ENCODE measurements at places on chromosomes 11 and 22.

DNA sequence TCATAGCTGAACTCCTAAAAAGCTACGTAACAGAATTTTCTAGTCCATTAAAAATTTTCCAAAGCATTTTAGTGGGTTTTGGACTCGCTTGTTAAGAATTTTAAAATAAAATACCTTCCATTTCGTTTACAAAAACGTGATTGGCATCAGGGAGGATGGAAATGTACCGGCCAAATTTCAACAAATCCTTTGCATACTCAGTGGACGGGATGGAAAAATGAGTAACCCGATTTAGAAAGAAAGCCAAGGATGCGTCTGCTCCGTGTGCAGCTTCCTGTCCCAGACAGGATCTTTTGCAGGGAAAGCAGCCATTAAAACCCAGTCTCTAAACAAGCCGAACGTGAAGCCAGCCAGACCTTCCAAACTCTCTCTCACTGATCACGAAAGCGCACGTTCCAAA is 15.6 kb downstream of the TMEM184B start:
- DNase-seq: no peak

DNA sequence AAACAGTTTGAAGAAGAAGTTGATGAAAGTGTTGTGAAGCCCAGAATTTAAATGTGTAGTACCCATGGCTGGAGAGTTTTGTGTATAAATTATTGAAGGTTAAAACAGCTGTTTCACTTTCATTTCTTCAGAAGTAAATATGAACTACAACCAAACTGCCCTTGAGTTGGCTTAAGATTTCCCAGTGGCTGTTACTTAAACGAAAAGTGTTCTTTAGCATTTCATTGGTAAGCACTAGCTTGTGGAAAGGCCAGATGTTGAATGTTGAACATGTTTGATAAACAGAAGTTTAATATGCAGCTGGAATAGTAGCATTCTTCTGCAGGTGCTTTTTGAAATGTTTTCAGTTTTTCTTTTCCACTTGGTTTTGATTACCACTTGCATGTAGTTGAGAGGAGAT is 83.2 kb upstream of the TNRC6B start:
- DNase-seq: no peak

DNA sequence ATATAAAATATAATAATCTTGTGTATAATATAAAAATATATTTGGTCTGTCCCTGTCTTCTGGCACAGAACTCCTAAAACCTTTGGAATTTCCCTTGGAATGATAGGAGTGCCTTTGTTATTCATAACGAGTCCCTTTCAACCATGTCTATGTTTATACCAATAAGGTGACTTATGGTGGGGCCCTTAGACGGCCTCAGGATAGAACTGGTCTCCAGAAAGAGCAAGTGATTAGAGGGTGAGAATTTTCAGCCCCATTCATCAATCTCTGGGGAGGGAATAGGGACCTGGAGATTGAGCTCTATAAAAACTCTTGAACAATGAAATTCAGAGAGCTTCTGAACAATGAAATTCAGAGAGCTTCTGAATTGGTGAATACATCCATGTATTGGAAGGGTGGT is 18.4 kb upstream of the PICALM start:
- DNase-seq: no peak

DNA sequence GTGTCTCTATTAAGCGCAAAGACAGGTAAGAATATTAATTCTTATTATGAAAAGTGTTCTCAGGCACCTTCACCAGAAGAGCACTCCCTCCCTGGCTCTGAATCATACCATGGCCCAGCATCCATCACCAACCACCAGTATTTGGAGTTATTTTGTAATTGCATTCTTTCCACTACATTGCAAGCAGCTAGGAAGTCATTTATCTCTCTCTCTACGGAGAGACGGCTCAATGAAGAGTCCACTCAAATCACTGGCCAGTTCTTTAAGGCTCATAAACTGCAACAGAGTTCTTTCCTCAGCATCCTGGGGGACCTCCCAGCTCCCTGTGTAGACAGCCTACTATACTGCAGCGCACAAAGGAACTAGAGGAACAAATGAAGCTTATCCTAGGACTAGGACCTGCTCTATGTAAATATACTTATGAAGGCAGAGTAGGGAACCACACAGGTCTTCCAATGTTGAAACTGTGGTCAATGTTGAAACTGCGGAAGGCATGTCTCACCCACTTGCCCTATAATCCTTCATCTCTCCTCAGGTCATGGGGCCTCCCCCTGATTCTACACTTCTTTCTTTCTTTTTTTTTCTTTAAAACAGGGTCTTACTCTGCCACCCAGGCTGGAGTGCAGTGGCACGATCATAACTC is 63.4 kb downstream of the AAMDC start:
- DNase-seq: no peak

DNA sequence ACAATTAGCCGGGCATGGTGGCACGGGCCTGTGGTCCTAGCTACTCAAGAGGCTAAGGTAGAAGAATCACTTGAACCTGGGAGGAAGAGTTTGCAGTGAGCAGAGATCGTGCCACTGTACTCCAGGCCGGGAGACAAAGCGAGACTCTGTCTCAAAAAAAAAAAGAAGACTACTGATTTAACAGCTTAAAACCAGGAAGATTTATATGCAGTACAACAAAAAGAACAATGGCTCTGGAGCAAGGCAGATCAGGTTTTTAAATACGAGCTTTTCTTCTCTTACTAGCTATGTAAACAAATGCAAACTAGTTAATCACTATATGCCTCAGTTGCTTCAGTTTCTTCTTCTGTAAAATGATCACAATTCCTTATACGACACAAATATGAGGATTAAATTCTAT is 6.9 kb downstream of the FAM168A start:
- DNase-seq: no peak

DNA sequence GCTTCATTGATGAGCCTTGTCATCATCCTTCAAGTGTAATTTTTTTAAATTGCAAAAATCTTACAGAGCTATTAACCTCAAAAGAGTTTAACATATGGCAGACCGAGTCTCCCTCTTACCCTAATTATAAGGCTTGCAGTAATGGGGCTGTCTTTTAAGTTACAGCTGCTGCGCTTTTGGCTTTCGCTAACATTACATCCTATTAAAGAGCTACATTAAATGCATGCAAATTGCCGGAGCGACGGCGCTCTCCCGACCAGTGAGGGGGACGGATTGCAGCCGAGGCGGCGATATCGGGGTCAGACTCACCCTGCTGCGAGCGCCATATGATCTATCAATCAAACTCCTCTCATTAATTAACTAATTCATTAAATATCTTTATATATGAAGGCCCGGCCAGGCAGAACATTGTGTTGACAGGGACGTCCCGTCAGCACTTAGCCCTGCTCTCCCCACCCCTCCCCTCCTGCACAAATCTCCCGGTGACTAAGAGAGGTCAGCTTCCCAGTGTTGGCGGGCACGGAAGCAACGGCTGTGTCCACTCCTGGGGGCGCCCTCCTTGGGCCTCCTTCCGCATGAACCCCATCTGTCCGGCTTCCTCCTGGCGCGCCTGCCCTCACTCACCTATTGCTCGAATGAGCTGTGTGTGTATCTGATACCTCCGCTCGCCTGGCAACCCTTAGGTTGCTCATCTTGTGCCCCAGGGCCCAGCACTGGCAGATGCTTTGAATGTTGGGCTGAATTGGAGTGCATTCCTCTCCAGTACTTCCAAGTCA is 156.0 kb upstream of the CADM1 start:
- no peak for DNase-seq

GRCh38 chr11:69403556-69404215 is 77.8 kb upstream of the LINC01488 start:
- DNase-seq: no peak

GRCh38 chr11:129386795-129387397 is 11.2 kb downstream of the BARX2 start:
- DNase-seq: no peak

DNA sequence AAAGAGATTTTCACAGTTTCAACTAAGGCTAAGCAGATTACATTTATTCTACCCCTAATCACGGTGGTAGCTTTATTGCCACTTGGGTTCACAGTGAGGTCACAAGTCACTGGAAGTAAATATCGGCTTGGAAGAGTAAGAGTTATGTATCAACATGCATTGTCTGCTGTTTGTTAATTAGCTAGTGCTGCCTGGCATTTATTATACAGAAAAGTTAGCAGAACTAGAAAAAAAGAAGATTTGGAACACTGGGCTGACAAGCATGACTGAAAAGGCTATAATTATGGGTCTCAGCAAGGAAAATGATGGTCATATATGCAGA is 13.7 kb upstream of the RAB38 start:
- DNase-seq: no peak

DNA sequence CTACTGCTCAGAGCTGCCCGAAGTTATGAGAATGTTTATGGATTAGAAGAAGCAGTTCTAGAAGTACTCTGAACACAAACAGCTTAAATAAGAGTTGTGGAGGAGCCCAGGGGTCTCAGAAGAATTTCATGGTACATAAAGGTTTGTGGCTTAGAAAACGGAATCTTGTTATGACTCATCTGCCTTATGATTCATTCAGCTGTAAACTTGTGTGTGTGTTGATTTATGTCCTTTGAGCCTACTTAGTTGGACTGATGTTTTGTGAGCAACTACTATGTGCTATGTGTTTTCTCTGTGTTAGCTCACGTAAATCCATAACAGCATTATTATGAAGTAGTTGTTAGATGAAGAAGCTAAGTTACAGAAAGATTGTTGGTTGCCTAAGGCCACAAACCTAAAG is 203.7 kb downstream of the PGR start:
- no peak for DNase-seq

DNA sequence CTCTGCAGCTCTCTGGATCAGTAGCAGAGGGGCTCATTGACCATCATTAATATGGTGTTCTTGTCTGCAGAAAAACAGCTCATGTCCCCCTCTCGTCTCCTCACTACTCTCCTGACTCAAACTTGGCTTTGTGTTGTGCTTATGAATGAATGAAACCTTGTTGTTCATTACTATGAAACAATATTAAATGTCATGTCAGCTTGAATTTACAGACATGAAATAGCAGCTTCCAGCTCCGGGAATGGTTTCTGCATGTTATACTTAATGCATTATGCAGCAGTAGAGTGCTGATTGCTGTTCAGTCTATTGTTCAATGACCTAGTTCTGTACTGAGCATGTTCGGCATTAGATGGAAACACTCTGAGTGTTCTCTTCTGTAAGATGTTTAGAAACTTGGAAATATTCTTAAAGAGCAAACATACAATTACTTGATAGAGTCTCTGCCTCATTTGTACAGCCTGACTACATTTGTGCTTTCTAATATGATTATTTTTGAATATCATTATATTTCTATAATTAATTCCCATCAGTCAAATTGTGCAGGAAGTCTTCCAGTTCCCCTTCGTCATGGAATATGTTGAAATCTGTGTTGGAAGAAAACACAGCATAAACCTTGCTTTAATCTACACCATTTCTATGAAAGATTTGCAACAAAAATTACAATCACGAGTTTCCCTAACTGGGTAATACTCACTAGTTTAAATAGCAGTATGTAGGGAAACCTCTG is 340.4 kb downstream of the SOX6 start:
- no peak for DNase-seq

DNA sequence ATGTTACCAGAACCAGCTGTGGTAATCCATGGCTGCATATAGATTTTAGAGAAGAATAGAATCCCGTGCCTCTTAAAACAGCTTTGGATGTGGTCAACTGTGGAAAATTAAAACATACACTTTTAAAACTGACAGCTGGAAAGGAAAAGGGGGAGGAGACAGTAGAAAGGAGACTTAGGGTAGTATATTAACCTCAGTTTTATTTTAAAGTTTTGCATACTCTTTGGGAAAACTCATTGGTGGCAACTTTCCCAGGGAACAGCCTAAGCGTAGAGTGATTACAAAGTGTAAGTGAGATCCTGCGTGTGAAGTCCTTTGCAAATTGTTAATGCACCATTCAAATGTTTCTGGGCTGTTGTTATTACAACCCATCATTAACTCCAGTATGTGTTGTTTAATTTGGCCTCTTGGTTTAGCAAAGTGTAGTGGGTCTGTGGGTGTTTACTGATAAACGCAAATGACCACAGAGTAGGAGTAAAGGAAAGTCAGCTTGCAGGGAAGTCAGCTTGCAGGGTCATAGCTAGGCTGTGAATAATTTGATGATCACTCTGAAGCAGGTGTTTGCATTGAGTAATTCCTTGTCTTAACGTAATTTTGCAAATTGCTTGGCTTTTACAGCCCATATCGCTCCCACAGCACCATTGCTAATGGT is 88.0 kb upstream of the DBX1 start:
- no peak for DNase-seq

DNA sequence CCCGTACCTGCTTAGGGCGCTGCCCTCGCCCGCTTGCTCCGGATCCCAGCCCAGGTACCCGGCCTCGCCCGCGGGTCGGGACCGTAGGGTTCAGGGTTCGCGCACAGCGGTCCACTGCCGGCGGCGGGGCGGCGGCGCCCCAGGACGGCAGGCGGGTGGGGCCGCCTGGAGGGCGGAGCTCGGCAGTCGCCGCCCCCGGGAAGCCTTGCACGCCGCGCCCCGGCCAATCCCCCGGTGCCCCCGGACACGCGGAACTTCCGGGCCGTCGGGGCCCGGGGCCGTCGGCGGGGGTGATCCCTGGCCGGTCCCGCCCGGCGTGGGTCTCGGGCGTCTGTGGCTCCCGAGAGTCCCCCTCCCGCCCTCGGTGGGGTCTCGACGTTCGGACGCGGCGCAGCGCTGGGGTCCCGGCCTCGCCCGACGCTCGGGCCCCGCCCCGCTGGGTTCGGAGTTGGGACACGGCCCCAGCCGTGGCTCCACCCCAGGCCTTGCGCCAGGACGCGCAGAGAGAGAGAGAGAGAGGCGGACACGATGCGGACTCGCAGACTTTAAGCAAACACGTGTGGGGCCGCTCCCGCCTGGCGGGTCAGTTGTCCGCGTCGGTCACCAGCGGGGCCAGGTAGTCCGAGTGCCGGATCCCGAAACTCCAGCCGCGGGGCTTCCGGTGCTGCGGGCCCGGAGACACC is at the start of gene TYMP:
TSS of gene TYMP (minus strand) at position 116 of the 683 bp plus-strand sequence. CDS start 303 bp downstream, outside the sequence.
- no peak for DNase-seq

- DNase-seq: no peak
These were observed 867.4 kb downstream of the NTM start for GRCh38 chr11:132237781-132238180.

DNA sequence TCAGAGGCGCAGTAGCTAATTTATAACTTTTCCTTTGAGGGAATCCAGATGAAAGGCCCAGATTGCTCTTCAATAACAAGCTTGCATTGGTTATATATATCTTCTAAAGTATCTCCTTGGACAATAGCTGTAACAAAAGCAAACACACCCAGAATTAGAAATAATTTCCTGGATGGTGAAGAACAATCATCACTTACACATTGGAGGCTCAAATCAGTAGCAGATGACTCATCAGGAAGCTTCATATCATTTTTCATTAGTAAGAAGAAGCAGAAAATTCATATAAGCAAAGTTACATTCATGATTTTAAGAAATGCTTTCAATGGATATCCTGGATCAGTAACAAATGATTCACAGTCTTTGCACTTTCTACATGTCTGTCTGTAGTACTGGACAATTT is 173.6 kb upstream of the CCDC90B start:
- no peak for DNase-seq

Measured in stimulated activated CD8-positive, alpha-beta memory T cell treated with anti-CD3 and anti-CD28 coated beads, Interleukin-4, amount 100 ng/mL, for 4 hours (primary cell).